Activated CD4-positive, alpha-beta memory T cell treated with anti-CD3 and anti-CD28 coated beads, Interleukin-2, amount 10 ng/mL, durations not matched to agents 7 days and 5 days (primary cell): ENCODE measurements at places on chromosomes 2 and 18. TPM values are rescaled to one million over a fixed set of nuclear protein-coding genes. Genes with fewer than 3 reads are reported as not detected.

FRZB gene
- total RNA-seq: not detected

- DNase-seq: no peak
Observed at GRCh38 chr2:160325418-160325817, 125.3 kb upstream of the ITGB6 start.

GKN1 gene
- not detected for total RNA-seq

GRCh38 chr2:213640738-213641425 lies 356.6 kb downstream of the SPAG16 start:
- no peak for DNase-seq

DNA sequence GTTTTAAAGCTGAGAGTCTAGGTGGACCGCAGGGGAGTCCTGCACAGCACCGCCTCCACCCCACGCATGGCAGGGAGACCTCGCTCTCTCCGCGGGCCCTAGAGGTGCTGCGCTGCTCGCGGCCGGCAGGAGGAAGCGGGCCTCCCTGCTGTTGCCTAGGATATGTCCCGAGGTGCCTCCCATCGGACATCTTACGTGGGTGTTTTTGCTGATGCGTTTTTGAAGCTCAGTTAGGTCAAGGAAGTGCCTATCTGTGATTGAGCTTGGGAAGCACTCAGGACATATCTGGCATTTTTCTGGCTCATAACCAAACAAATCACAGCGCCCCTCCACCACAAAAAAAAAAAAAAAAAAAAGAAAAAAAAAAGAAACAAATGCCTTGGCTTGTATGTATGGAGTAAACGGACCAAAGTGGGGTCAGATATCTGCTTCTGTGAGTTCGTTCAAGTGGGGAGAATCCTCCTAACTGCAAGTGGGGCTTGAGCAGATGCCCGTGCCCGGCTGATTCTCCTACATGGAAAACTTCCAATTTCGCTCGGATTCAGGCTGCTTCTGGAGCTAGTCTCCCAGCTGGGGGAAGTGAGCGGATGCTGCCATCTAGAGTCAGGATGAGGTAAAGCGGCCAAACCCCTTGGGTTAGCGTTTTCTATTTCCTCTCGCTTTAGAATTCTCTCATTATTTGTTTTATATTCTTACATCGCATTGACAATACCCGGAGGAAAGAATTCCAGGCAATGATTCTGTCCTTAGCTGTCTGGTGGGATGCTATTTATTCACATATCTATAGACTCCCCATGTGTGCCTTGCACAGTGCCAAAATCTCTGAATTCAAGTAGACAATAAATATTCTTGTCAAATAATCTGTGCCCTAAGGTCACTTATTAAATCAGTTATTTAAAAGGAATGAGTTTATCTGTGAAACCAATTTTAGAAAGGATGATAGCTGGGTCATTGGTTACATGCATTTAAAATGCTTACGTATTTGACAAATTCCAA lies 95.3 kb downstream of the CD8B2 start:
- peak; percentile 64 for DNase-seq

- DNase-seq: no peak
Observed at GRCh38 chr2:96345438-96345837, 9.9 kb downstream of the NCAPH start.

DNA sequence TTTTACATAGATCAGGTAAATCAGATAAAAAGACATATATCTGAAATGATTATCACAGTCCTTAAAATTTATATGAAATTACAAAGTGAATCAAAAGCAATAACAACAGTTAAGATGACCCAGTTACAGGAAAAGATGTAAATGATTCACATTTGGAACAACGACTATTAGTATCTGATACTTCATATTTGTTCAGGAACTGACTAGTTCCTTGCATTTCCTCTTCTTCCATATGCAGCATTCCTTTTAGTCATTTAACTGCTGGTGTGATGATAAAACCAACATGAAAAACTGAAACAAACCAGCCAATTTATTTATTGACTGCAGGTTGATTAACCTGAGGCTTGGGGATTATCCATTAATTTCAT lies 75.2 kb downstream of the RBMS1 start:
- DNase-seq: no peak

LRRC30 gene
- total RNA-seq: not detected

LIMS3 gene
- 3.7 TPM for total RNA-seq

DNA sequence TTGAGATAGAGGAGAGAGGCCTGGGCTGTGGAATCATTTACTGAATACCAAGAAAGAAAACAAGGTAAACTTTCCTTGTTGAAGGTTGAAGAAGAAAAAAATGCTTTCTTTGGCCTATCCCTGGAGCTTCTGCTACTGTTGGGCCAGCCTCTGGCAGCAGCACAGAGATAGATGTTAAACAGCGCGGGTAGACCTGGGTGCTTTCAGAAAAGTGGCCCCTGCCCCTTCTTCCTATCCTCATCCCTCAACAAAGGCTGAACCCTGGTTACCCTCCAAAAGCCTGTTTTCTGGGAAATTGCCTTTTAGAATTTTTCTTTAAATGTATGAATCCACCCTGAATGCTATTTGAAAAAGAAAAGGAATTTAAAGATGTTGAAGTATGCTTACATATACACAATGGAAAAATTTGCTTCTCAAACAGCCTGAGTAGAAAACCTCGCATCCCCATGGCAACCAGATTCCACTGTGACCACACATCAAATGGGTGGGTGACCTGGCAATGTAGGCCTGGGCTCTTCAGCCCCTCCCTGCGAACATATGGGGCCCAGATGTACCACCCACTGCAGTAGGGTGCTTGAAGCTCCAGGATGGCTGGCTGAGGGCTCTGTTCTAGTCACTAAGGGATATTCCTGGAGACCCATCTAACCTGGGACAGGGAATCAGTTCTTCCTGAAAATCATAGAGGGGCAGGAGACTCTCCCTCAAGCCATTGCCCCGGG lies 23.4 kb upstream of the CHRNA1 start:
- no peak for DNase-seq

GRCh38 chr18:56100090-56100722 lies 512.2 kb upstream of the TCF4 start:
- no peak for DNase-seq
